Activated CD4-positive, alpha-beta memory T cell treated with anti-CD3 and anti-CD28 coated beads for 36 hours (primary cell): ENCODE measurements at places on chromosomes 1 and 21. TPM values are rescaled to one million over a fixed set of nuclear protein-coding genes. Genes with fewer than 3 reads are reported as not detected.

The RIMS3 gene
- 4.0 TPM for total RNA-seq

The GSTM1 gene
- total RNA-seq = 0.22 TPM

The C1orf185 gene
- not detected for total RNA-seq

The SH2D1B gene
- total RNA-seq = not detected

The SLC45A1 gene
- total RNA-seq = 0.95 TPM

The ZCCHC17 gene
- total RNA-seq = 24.4 TPM

The NT5C1A gene
- not detected for total RNA-seq

The CENPF gene
- 92.4 TPM for total RNA-seq
